ENCODE measurements at places on chromosomes 7 and 10.

- DNase-seq, result no peak
These were observed 66.1 kb downstream of the SAMD9 start for GRCh38 chr7:93051660-93052059.

DNA sequence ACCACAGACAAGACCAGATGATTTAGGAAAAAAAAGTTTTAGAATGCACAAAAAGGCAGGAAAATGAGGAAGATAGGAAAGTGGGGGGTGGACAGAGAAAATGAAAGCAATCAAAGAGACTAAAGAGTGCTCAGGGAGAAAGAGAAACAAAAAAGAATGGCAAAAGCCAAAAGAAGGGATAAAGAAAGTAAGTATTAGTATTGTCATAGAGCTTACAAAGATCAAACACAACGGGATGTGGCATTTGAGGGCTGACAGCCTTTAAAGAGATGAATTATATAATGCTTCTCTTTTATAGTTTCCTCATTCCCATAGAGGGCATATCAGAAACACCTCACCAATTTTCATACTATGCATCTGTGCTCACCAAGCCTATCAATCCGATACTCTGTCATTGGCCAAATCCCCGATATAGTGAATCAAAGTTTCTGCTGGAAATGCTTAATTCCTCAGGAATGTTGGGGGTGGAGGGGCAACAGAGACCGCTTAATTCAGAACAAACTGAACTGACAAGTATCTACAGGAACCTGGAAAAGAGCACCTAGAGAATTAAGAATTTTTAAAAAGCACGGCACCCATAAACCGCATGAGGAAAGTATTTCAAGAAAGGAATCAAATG, 2.7 kb downstream of the COG5 start:
- no peak for DNase-seq

DNA sequence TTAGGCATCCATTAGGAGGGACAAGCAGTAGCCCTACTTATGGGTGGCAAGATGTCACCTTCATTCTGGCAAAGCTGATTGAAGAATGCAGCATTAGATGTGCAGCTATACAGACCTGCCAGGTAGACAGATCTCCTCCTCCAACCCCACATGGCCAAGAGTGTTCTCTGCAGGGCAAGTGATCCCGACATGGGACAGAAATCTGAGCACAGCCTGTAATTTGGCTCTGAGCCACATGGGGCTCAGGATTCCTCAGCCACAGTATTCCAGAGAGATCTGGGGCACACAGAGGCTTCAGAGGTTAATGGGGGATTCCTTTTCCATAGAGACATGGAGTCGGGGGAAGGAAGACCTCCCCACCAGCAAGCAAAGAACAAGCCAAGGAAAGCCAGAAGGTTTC, 58.7 kb upstream of the GDF10 start:
- DNase-seq, result no peak

- DNase-seq, result no peak
These were observed 9.0 kb downstream of the SKIDA1 start for GRCh38 chr10:21516242-21517131.

DNA sequence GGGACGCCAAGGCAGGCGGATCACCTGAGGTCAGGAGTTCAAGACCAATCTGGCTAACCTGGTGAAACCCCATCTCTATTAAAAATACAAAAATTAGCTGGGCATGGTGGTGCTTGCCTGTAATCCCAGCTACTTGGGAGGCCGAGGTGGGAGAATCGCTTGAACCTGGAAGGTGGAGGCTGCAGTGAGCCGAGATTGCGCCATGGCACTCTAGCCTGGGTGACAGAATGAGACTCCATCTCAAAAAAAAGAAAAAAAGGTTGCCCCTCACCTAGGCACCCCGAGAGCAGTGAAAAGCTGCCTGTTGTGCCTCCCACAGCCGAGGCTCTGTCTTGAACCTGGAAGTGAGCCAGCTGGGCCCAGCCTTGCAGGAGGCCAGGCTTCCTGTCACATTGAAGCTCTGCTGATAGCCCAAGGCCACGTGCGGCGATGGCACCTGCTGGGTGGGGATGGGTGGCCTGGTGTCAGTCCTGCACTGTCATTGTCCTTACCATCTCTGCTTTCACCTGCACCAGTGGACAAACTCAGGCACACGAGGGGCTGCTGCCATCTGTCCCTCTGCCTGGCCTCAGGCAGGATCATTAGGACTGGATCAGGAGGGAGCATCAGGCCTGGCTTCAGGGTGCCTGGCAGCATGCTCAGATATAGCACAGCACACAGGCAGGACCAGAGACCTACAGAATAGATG, 37.8 kb downstream of the DNAJB12 start:
- DNase-seq, result no peak

DNA sequence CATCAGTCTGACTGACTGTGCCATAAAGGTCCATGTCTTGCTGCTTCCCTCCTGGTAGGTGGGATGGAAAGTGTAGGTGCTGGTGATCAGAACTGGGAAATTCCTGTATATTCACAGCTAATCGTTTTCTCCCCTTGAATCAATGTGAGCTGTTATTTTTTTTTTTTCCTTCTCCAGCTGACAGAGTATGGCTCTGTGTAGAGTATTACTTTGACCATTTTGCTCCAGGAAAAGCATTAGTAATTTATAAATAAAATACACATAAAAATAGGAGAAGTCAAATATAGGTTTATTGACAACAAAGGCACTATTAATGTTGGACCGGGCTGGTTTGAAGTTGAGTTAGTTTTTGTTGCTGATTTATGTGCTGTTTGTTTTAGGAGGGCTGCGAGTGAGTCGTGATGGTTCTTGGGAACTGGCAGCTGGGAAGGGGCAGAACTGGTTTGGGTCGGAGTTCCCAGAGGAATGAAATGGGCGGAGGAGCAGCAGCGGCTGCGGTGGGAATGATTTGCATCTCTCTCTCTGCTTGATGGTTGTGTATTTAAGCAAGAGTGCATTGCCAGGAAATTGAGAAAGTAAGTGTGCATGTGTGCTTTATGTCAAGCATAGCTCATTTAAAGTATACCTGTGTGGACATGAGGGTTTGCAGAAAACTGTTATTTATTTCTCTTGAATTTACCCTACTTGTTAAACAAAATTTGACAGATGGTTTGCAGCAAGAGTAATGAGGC, 80.9 kb downstream of the LRMDA start:
- DNase-seq, result no peak

DNA sequence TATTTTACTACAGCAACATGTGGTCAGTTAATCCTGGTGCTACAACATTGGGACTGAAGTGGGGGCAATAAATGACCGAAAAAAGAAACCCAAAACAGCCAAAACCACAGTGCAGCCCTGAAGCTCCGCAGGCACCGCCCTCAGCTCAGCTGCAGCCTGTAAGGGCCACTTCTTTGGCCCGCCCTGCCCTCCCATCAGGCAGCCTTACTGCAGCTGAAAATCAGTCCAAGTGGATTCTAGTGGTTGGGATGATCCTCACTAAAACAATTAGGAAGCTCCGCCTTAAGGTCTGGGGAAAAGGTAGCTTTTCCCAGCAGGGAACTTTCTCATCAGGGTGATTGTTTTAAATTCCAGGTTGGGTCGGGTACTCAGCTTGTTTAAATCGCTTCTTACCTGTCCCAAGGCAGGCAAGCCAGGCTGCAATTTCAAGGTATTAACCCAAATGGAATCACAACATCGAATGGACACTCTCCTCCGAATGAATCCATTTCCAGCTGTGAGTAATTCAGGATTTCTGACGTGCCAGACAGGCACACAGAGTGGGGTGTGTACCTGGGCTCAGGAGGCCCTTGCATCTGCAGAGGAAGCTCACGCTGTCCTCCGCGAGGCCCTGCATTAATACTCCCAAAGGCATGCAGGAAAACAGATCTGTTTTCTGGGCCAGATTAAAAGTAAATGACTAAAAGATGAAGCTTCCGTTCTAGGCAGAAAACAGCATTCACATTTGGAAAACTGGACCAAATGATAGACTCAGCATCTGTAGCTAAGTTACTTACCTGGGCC, 104.3 kb downstream of the CREB5 start:
- DNase-seq, result no peak

GRCh38 chr10:78910886-78911285, 157.9 kb upstream of the ZMIZ1 start:
- no peak for DNase-seq

- no peak for DNase-seq
These were observed at the start of gene VAX1 for GRCh38 chr10:117137911-117138642. Gene VAX1 (minus strand): TSS chr10:117138270. CDS start chr10:117138056, 214 bp downstream.

GRCh38 chr10:62027841-62028501, 126.5 kb downstream of the ARID5B start:
- no peak for DNase-seq

GRCh38 chr10:89163265-89163995, 43.7 kb downstream of the CH25H start:
- peak; percentile 24 for DNase-seq

GRCh38 chr10:1257274-1257673, 201.1 kb downstream of the WDR37 start:
- no peak for DNase-seq

GRCh38 chr10:6008497-6009142, 31.3 kb upstream of the IL15RA start:
- DNase-seq, result no peak

GRCh38 chr7:76364198-76364584, 5.4 kb upstream of the YWHAG start:
- no peak for DNase-seq

- no peak for DNase-seq
These were observed 9.9 kb downstream of the TTYH3 start for GRCh38 chr7:2641406-2642393.

- no peak for DNase-seq
These were observed 86.4 kb downstream of the CDK6 start for GRCh38 chr7:92749832-92750446.

- no peak for DNase-seq
These were observed 76.8 kb downstream of the ADK start for GRCh38 chr10:74227697-74228424.

- no peak for DNase-seq
These were observed 433.2 kb downstream of the TNS3 start for GRCh38 chr7:47148536-47149207.

DNA sequence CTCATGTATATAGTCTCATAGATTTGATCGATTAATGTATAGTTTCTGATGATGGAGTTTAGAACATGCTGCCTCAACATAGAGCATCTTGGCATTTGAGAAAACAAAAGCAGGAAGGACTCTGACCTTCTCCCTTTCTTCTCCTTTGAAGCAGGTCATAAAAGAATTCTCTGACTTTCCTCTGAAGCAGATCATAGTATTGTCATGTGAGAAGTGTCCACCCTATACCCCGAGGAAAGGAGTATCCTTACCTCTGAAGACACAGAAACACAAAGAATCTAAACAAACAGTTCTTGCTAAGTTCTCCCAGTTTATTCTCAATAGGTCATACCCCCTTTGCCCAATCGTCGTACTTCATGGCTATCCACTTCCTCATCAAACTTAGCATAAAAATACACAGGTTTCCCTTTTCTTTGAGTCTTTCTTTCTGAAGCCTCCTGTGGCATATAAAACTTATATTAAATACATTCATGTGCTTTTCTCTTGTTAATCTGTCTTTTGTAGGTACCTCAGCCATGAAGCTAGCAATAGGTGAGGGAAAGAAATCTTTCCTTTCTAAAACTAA, 194.9 kb downstream of the REEP3 start:
- no peak for DNase-seq

GRCh38 chr7:30182814-30183213, 48.0 kb downstream of the MTURN start:
- no peak for DNase-seq

GRCh38 chr7:64612452-64612851, 49.6 kb upstream of the ZNF680 start:
- no peak for DNase-seq

DNA sequence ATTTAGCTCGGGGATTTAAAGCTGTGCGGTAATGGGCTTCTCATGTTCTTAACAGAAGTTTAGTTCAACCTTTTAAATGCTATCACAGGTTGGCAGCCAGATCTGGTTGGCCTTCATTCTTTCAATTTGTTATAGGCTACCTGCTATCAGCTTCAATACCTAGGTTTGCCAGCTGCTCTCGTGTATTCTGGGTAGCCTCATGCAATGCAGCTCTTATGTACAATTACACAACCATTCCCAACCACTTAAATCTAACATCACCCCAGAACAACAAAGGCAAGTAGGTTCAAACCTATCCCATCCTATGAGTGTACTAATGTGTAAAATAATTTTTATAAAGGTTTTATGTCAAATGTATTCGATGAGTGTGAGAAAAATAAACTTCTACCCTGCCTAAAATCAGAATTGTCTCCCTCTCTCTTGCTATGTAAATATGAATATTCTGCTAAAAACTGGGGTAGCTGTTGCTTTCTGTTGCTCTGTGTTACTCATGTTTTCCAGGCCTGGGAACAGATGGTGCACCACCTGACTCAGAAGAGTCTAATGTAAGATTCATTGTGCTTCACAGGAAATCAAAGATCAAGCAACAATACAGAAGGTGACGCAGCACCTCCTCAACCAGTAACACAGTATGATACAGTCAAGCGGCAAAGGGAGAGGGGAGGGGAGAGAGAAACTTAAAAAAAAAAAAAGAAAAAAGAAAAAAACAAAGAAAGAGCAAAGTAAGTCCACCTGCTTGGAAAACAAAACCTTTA, 188.6 kb downstream of the ETV1 start:
- no peak for DNase-seq

GRCh38 chr7:66145400-66146104, 30.9 kb downstream of the CRCP start:
- DNase-seq, result no peak

- no peak for DNase-seq
These were observed 4.1 kb downstream of the FHIP2A start for GRCh38 chr10:114825513-114826253.

DNA sequence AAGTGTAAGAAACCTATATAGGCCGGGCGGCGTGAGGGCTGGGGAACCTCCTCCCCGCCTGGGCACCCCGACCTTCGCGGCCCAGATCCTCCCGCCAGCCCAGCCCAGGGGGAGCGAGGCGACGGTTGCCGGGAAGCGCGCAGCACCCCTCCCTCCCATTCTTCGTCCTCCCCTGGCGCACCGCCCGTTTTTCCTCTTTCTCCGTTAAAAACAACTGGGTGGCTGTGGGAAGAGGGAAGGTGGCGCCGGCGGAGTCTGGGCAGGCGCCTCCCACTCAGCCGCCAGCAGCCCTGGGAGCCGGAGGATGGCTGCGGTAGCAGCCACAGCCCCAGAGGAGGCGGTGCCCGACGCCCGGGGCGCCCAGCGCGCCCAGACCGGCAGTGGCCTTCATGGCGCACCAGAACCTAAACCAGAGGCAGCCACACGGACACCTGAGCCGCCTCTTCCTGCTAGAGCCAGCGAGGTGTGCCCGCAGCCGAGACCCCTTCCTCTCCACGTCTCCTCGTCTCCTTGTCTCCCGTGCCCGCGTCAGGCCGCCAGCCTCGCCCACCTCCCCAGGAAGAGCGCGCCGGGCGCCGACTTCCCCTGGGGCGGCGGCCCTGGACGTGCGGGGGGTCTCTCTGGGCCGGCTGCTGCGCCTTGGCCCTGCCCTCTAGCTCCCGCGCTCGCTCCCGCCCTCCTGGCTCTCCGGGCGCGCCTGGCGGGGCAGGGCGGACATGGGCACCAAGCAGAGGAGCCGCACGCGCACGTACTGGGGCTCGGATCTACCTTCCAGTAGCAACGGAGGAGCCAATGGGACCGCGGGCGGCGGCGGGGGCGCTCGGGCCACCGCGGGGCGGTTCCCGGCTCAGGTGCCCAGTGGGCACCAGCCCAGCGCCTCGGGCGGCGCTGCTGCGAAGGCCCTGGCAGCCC, 32.8 kb upstream of the SFTPD start:
- DNase-seq, result no peak

All from stimulated activated CD4-positive, alpha-beta T cell treated with anti-CD3 and anti-CD28 coated beads, Interleukin-1b, Interleukin-23, amount 100 ng/mL, for 4 hours (primary cell).